ENCODE measurements at places on chromosomes 7 and 10. TPM values are rescaled to one million over a fixed set of nuclear protein-coding genes. Genes with fewer than 3 reads are reported as not detected.

KCNH2 gene
- polyA plus RNA-seq: 14.1 TPM

YKT6 gene
- 77.0 TPM for polyA plus RNA-seq

GSTO2 gene
- 32.1 TPM for polyA plus RNA-seq

ANXA8L1 gene
- polyA plus RNA-seq: 0.15 TPM

CDK14 gene
- polyA plus RNA-seq: 33.6 TPM

HTRA1 gene
- 214 TPM for polyA plus RNA-seq

SPDYE2B gene
- 0.58 TPM for polyA plus RNA-seq

- no peak for DNase-seq
These were observed 65.1 kb downstream of the CALML3 start for GRCh38 chr10:5589661-5590511.

- DNase-seq: no peak
These were observed 168.8 kb upstream of the RHOBTB1 start for GRCh38 chr10:61112771-61113170.

DNA sequence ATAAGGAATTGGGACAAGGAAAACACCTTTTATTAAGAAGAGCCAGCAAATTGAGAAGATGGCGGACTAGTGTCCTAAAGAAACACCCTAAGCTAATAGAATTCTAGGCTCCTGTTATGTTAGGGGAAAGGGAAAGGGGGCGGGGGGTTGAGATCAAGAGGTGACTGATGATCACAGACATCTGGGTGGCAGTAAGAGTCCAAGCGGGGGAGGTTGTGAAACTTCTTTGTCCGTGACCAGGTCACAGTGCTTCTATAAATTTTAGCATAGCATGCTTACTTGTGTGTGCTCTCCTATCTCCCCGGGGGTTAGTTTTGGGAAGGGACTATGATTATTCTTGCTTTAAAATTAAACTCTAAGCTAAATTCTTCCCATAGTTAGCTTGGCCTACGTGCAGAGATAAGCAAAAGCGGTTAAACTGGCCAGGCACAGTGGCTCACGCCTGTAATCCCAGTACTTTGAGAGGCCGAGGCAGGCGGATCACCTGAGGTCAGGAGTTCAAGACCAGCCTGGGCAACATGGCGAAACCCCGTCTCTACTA is 262.1 kb downstream of the SKIDA1 start:
- DNase-seq: no peak

GRCh38 chr10:121500701-121501332 is 97.4 kb downstream of the FGFR2 start:
- no peak for DNase-seq

DNA sequence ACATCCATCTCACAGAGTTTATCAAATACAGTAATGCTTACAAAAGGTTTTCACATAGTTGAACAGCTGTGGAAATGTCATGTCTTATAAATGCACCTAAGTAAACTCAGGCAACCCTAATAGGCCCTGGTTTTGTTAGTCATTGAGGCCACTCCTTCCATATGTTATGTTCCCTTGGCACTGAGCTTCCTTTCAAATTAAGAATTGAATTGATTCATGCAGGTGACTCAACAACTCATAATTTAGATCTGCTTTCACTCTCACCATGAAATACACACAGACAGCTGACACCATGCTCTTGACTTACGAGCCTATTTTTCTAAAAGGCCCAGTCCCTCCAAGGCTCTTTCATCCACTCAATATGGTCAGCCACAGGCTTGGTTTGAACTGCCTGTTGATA is 476.9 kb downstream of the KCNMA1 start:
- DNase-seq: no peak

DNA sequence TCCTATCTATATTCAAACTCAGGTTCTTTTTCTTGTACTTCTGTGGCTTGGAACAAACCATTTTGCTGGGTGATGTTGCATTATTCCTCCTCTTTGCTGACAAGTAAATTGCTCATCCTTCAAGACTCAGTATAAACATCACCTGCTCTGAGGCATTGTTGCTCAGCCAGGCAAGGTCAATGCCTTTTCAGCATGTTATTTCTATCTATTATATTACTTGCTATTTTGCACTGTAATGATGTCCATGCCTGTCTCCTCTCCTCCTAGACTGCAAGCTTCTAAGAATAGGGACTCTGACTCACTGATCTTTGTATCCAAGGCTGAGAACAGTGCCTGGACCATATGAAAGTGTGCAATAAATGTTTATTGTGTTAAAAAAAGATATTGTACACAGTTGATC is 293.8 kb downstream of the RNLS start:
- DNase-seq: no peak

DNA sequence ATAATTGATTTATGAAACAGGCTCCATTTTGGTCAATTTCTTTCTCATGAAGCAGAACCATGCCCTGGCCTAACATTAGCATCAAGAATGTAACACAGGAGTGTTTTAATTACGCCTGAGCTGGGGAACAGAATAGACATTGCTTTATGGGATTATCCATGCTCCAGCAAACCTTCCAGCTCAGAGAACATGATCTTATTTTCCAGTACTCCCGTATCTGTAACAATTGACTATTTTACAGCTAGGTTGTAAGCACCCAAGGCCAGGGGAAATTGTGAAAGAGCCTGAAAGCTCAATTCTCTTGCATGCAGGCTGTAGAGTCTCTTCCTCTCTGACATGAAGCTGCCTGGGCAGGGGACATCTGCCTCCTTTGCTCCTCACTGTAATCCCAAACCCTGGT is 30.8 kb upstream of the CRYGN start:
- no peak for DNase-seq

GRCh38 chr7:98511175-98511574 is 105.9 kb upstream of the NPTX2 start:
- DNase-seq: no peak

DNA sequence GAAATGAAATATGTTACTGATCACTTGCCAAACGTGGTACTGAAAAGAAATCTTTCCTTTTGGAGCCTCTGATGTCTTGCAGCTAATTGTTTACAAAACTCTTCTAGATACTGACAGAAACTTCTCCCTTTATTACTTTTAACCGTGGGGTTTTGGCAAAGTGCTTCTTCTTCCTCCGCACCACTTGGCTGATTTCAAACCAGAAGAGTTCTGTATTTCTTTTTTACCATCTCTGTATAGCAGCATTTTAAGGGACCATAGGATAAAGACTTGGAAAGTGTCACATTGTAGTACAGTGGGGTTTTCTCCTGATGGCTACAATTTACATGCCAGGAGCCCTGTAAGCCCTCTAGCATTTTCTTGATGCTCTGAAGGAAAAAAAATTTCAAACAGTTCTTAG is 21.9 kb upstream of the CREB5 start:
- DNase-seq: no peak
